ENCODE measurements at places on chromosomes 3 and 15.
A peak's percentile ranks its signal among the peaks of the same experiment; 100 is the strongest.

DNA sequence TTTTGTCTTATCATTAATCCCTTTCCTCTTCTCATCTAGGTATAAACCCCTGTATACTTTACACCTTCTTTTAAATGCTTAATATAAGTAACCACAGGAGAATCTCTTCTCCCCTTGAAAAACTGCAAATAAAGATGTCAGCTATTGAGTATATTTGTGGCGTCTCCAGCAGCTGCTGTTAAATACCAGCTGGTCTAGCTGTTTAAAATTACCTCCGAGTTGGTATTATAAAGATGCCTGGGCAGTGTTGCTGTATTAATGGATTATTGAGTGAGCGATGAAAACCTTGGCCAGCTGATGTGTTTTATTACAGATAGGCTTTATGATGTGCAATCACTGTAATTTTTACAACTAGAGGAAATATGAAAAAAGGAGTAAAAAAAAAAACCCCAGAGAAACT is 388.1 kb downstream of the TBC1D5 start:
- DNase-seq: no peak

- no peak for DNase-seq
Observed at GRCh38 chr3:147415874-147416273, 6.7 kb downstream of the ZIC1 start.

GRCh38 chr3:160616311-160616710 is 50.9 kb upstream of the KPNA4 start:
- DNase-seq: no peak

DNA sequence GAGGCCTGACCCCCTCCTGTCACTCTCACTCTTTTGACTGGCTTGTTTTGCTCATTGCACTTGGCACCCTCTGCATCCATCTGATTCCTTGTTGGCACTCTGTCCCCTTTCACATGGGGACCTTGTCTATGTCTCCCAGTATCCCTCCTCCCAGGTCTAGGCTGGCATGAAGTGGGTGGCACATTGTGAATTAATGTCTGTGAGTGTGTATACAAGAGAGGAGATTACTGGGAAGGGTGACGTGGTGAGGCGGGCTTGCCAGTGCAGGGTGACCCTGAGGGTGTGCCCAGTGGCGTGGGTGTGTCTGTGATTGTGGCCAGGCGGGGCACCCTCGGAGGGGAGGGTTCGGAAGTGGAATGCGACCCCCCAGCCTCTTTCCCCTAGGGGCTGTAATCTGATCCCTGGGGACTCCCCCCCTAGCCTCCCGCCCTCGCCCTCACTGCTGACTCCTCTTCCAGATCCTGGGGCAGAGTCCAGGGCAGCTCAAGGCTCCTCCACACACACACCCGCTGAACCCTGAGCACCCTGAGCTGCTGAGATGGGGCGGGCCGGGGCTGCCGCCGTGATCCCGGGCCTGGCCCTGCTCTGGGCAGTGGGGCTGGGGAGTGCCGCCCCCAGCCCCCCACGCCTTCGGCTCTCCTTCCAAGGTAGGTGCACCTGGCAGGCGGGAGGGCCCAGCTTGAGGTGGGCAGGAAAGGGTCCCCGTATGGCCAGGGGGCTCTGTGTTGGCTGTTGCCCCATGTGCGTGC is at the start of gene SEMA3B:
SEMA3B (plus strand) TSS at position 445 of the 749 bp plus-strand sequence; CDS start at position 539, 94 bp downstream.
- no peak for DNase-seq

DNA sequence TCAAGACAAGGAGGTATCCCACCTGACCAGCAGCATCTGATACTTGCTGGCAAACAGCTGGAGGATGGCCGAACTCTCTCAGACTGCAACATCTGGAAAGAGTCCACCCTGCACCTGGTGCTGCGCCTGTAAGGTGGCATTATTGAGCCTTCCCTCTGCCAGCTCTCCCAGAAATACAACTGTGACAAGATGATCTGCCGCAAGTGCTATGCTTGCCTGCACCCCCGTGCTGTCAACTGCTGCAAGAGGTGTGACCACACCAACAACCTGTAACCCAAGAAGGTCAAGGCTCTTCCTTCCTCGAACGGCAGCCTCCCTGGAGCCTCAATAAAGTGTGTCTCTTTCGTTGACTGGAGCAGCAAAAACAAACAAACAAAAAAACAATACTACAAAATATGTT is 2.2 kb upstream of the SLC4A7 start:
- DNase-seq: no peak

GRCh38 chr3:108879915-108880314 is 57.3 kb downstream of the TRAT1 start:
- DNase-seq: no peak

- DNase-seq: no peak
Observed at GRCh38 chr3:97983933-97984491, 11.8 kb upstream of the RIOX2 start.

GRCh38 chr3:115660646-115661337 is 37.5 kb downstream of the GAP43 start:
- no peak for DNase-seq

DNA sequence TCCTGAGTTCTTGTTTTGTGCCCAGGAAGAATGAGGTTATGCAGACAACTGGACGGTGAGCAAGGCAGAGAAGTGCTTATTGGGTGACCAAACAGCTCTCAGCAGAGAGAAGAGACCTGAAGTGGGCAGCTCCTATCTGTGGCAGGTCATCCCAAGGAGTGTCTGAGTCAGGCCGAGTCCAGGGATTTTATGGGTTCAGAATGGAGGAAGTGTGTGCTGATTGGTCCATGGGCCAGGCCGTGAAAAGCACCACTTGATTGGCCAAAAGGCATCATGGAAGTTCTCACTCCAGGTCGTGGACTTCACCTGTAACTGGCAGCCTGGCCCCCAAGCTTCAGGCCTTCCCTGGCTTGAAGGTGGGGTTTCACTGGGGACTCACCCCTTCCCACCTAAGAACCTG is 74.5 kb downstream of the NR1D2 start:
- DNase-seq: no peak

DNA sequence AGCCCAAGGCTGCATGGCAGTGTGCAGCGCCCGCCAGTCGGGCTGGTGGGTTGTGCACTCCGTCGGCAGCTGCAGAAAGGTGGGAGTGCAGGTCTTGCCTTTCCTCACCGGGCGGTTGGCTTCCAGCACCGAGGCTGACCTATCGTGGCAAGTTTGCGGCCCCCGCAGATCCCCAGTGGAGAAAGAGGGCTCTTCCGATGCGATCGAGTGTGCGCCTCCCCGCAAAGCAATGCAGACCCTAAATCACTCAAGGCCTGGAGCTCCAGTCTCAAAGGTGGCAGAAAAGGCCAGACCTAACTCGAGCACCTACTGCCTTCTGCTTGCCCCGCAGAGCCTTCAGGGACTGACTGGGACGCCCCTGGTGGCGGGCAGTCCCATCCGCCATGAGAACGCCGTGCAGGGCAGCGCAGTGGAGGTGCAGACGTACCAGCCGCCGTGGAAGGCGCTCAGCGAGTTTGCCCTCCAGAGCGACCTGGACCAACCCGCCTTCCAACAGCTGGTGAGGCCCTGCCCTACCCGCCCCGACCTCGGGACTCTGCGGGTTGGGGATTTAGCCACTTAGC is 4.3 kb downstream of the ISL2 start:
- peak; percentile 39 for DNase-seq

DNA sequence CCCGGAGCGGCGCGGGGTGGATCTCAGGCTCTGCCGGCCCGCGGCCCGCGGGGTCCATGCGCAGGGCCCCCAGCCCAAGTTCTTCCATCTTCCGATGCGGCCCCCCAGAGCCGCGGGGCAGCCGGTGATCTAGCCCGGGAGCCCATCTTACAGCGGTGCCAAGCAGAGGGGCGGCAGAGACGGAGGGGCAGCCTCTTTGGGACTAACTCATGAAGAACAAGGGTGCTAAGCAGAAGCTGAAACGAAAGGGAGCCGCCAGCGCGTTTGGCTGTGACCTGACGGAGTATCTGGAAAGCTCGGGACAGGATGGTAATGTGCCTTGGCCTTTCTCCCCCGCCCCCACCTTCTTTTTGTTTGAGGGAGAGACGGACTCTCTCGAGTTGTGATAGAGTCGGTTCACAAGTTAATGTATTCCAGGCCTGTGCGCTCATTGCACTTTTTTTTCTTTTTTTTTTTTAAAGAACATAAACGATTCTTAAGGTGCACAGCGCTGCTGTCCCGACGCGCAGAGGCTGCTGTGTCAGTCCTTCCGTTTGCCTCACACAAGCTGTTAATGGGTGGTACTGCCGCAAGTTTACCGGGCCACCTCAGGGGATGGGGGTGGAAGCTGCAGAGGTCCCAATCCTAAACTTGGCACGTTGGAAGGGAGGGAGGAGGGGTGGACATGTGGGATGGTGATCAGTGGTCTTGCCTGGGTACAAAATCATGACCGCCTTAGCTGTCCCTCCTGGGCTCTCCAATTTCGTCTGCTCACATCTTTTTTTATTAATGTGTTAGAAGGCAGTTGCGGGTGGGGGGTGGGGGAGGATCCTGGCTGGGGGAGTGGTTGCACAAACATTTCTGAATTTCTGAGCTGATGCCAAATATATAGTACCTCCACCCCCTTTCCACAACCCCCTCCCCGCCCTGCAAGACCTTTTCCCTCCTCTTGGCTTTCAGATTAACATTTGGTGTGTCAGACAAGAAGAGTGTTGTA is 801 bp downstream of the ARHGAP31 start:
- DNase-seq: peak; percentile 73

DNA sequence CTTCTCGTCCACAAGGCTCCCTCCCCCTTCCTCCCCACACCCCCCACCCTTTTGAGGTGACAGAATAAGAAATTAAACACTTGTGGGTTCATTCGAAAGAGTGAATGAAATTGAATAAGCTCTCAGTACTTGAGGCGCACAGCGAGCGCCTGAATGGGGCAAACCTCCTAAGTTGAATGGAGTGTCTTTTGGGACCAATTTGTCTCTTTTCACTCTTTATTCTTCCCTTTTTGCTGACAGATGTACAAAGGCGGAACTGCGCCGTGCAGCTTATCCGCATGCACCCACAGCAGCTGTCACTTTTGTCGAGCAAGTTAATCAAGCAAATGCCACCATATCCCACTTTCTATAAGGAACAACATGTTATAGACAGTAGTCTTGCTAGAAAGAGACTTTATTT is 47.9 kb upstream of the FEZF2 start:
- no peak for DNase-seq

DNA sequence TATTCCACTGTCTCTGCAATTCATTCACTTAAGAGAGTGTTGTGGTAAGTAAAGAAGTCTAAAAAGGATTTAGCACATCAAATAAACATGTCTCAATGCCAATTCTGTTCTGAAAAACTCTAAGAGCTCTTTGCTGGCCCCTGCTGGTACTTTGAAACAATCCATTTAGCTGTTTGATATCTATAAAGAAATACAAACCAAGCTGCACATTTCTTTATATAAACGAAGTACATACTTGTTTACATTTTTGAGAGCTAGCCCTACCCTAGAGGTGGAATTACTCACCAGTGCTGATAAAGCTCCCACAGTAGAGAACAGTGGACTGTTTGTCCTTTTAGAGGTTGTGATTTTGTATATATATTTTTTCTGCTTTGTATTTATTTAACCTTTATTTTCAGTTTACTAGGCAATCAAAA is 75.5 kb downstream of the NEDD4 start:
- DNase-seq: no peak

GRCh38 chr3:102297072-102297658 is 137.7 kb upstream of the ZPLD1 start:
- DNase-seq: no peak

GRCh38 chr3:138687236-138687635 is 78.7 kb downstream of the FAIM start:
- DNase-seq: no peak

- DNase-seq: no peak
Observed at GRCh38 chr3:154060238-154061000, 60.8 kb upstream of the ARHGEF26 start.

- no peak for DNase-seq
Observed at GRCh38 chr15:62727501-62727900, 315.0 kb upstream of the TPM1 start.

DNA sequence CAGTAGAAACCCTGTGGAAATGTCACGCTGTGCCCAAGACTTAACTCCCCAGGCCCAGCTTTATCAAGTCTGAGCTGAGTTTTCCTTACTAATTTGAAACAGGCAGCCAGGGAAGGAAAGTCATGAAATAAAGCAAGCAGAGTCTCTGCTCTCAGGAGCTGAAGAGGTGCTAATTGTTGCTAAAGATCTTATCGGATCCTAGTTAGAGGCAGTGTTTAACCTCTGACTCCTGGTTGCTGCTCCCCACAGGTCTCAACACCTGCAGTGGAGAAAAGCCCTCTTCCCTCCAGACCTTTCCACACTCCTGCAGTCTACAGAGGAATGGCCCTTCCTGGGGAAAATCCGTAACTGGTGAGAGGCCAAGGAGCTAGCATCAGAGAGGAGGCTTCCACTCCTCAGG is 628.2 kb downstream of the NTRK3 start:
- no peak for DNase-seq

GRCh38 chr15:60093273-60094067 is 89.4 kb downstream of the FOXB1 start:
- DNase-seq: no peak

DNA sequence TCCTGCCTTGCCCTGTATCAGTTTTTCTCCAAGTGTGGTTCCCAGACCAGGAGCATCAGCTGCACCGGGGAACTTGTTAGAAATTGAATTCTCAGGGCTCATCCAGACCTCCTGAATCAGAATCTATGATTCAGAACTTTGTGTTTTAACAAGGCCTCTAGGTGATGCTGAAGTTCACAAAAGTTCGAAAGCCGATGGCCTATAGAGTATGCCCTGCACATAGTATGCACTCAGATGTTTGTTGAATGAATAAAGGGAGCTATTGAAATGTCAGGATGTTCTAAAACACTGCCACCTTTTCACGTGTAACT is 664 bp upstream of the LARP6 start:
- DNase-seq: no peak

- DNase-seq: no peak
Observed at GRCh38 chr3:62669161-62669560, 206.1 kb downstream of the CADPS start.

Measured in activated CD4-positive, alpha-beta T cell treated with anti-CD3 and anti-CD28 coated beads for 4 hours (primary cell).